A673 (cell line): ENCODE measurements at places on chromosomes 4 and X. TPM values are rescaled to one million over a fixed set of nuclear protein-coding genes. Genes with fewer than 3 reads are reported as not detected.

DNA sequence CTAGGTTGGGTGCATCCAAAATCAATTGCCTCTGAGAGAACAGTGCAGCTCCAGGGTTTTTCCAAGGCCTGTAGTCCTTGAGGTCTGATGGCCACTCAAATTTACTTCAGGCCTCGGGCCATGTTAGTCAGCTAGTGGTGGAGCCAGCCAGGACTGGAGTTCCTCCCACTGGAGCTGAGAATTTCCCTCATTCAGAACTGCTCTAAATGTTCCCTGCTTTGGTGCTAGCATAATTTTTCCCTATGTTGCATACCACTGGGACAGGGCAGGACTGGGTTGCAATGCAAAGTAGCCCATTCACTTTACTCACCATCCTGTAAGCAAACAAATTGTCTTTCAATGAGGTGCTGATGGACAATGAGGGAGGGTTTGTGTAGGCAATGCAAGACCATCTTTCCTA is 146.0 kb upstream of the ZXDB start:
- no peak overlapping the region for H3K27ac ChIP-seq
- H3K36me3 ChIP-seq, result no peaks in the 10 kb centered on the region
- no peaks in the 10 kb centered on the region for H3K4me1 ChIP-seq
- no peaks in the 10 kb centered on the region for H3K27me3 ChIP-seq
- H3K4me3 ChIP-seq, result no peak overlapping the region

MAGEB16 gene
- total RNA-seq, result not detected in 2 replicates

- no peak overlapping the region for H3K27ac ChIP-seq
- no peak for DNase-seq
- H3K4me1 ChIP-seq, result no peaks in the 10 kb centered on the region
- H3K4me3 ChIP-seq, result no peak overlapping the region
- H3K27me3 ChIP-seq, result no peaks in the 10 kb centered on the region
- H3K36me3 ChIP-seq, result no peaks in the 10 kb centered on the region
Measured at GRCh38 chr4:124095621-124096020, 616.9 kb downstream of the ANKRD50 start.

EFHC2 gene
- 0.11 and 0.26 TPM in 2 replicates for total RNA-seq

DNA sequence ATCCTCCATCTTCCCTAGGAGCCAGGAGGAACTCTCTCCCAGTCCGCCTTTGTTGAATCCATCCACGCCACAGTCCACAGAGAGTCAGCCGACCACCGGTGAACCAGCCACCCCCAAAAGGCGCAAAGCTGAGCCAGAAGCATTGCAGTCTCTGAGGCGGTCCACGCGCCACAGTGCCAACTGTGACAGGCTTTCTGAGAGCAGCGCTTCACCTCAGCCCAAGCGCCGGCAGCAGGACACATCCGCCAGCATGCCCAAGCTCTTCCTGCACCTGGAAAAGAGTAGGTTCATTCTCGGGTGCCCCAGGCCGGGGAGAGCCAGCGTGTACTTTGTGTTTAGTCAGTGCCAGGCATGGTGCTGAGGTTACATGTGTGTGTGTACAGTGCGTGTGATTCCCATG is 7.4 kb downstream of the MSL3 start:
- H3K4me3 ChIP-seq, result no peak overlapping the region
- no peaks in the 10 kb centered on the region for H3K4me1 ChIP-seq
- no peaks in the 10 kb centered on the region for H3K27me3 ChIP-seq
- H3K27ac ChIP-seq, result no peak overlapping the region

DNA sequence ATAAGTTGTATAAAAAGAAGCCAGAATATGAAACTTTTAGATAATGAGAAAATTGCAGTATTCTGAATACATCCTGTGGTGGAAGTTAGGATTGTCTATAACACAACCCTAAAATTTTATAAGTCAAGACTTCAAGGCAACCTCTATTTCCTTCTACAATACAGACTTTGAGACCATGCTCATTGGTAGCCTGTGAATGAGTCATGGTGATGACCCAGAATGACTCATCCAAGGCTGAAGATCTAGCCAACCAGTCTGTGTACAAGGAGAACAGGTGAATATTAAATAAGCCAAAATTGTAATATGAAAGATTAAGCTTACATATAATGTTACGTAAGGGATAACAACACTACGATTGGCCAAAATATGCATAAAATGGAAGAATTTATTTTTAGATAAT is 475.9 kb upstream of the GALNT7 start:
- no peaks in the 10 kb centered on the region for H3K36me3 ChIP-seq
- H3K4me3 ChIP-seq, result no peak overlapping the region
- no peak for DNase-seq
- no peaks in the 10 kb centered on the region for H3K27me3 ChIP-seq

DNA sequence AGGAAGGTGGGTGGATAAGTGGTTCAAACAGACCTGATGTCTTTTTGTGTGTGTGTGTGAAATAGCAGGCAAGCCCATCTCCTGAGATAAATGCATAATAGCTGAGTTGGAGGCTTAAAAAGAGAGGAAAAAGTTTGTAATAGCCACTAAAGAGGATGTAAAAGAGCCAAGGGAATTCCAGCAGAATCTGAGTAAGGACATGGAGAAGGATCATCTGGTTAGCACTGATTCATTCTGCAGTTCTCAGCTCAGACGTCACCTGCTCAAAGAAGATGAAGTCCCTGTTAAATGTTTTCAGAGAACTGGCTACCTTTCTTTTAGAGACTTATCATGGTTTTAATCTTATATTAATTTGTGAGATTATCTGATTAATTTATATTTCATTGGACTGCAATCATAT is 21.0 kb upstream of the IL13RA2 start:
- no peaks in the 10 kb centered on the region for H3K4me1 ChIP-seq
- no peak overlapping the region for H3K4me3 ChIP-seq
- no peak overlapping the region for H3K27ac ChIP-seq
- no peak for DNase-seq
- H3K27me3 ChIP-seq, result peaks cover 4% of the 10 kb centered on the region

- H3K27ac ChIP-seq, result no peak overlapping the region
- H3K36me3 ChIP-seq, result no peaks in the 10 kb centered on the region
- no peak overlapping the region for H3K4me3 ChIP-seq
- H3K4me1 ChIP-seq, result no peaks in the 10 kb centered on the region
Measured at GRCh38 chr4:78566834-78567499, 15.4 kb downstream of the ANXA3 start.

MSX1 gene
- total RNA-seq, result 4.7 and 6.1 TPM in 2 replicates

GRCh38 chrX:109886122-109886761 is 116.7 kb upstream of the TMEM164 start:
- no peaks in the 10 kb centered on the region for H3K36me3 ChIP-seq
- DNase-seq, result peak; percentile 56
- no peaks in the 10 kb centered on the region for H3K4me1 ChIP-seq
- no peak overlapping the region for H3K4me3 ChIP-seq
- no peak overlapping the region for H3K27ac ChIP-seq
- no peaks in the 10 kb centered on the region for H3K27me3 ChIP-seq

SLC25A53 gene
- 3.4 and 3.6 TPM in 2 replicates for total RNA-seq

CXCL6 gene
- total RNA-seq, result 0.28 and 0.56 TPM in 2 replicates

DCAF4L1 gene
- total RNA-seq, result 0.26 and 0.41 TPM in 2 replicates

GRCh38 chr4:184011826-184012380 is 106.8 kb downstream of the STOX2 start:
- no peaks in the 10 kb centered on the region for H3K27me3 ChIP-seq
- no peak overlapping the region for H3K4me3 ChIP-seq
- no peaks in the 10 kb centered on the region for H3K4me1 ChIP-seq
- DNase-seq, result no peak
- no peaks in the 10 kb centered on the region for H3K36me3 ChIP-seq
- no peak overlapping the region for H3K27ac ChIP-seq

NEXMIF gene
- 0.28 and 0.31 TPM in 2 replicates for total RNA-seq

GPR143 gene
- total RNA-seq, result 0.50 and 1.2 TPM in 2 replicates

GRCh38 chrX:10564484-10564883 is 55.9 kb downstream of the MID1 start:
- DNase-seq, result no peak
- H3K36me3 ChIP-seq, result no peaks in the 10 kb centered on the region
- no peaks in the 10 kb centered on the region for H3K4me1 ChIP-seq

- H3K36me3 ChIP-seq, result no peaks in the 10 kb centered on the region
- no peaks in the 10 kb centered on the region for H3K27me3 ChIP-seq
- peak; percentile 70 for DNase-seq
Measured at GRCh38 chr4:158193171-158193749, 17.0 kb upstream of the TMEM144 start.

VBP1 gene
- total RNA-seq, result 100 and 119 TPM in 2 replicates

- no peak for DNase-seq
- peaks cover 36% of the 10 kb centered on the region for H3K4me1 ChIP-seq
- H3K4me3 ChIP-seq, result no peak overlapping the region
Measured at GRCh38 chr4:149136951-149137620, 678.6 kb downstream of the IQCM start.

DNA sequence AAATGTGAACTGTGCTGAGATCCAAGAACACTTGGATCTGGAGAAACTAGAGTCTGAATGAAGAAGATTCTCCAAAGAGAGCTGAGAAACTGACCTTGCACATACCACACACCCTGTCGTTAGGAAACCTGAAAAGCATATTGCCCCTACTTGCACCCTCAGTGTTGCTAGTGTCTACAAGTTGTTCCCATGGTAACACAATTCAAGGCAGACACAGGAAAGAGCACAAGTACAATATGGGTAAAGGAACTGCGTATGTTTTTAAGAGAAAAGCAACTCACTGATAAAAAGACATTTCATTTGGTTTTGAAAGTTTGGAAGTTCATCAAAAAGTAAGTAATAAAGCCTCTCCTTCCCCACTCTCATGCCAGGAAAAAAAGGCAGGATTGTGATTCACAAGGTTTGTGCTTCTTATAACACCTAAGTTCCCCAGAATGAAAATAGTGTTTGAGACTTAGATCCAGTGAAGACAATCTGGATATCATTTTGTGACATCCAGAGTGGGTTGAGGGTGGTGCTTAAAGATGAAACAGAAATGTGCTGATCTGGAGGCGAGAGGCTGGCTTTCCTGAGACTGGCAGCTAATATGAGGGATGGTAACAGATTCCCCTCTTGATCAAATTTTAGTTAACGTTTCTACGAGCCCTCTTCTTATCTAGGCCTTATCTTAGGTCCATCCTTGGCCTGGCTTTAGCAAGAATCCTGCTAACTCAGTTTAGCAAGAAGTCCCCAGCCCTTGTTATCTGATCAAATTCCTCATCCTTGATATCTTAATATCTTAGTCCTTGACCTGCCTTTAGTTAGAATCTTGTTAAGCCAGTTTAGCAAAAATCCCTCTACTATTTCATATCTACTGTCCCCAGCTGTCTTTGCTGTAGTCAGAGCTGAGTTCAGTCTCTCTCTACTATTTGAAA is 42.3 kb downstream of the NIPAL1 start:
- DNase-seq, result no peak
- no peaks in the 10 kb centered on the region for H3K27me3 ChIP-seq
- no peaks in the 10 kb centered on the region for H3K36me3 ChIP-seq

- peaks cover 89% of the 10 kb centered on the region for H3K4me1 ChIP-seq
- DNase-seq, result peak; percentile 37
- H3K36me3 ChIP-seq, result no peaks in the 10 kb centered on the region
Measured at GRCh38 chr4:31069151-31069550, 349.0 kb downstream of the PCDH7 start.

MID1 gene
- 5.6 and 7.0 TPM in 2 replicates for total RNA-seq

- no peak overlapping the region for H3K4me3 ChIP-seq
- DNase-seq, result no peak
- H3K36me3 ChIP-seq, result no peaks in the 10 kb centered on the region
- H3K27ac ChIP-seq, result no peak overlapping the region
Measured at GRCh38 chr4:79856196-79856595, 216.8 kb downstream of the ANTXR2 start.

GRCh38 chrX:40542972-40543371 is 37.8 kb upstream of the ATP6AP2 start:
- DNase-seq, result no peak
- H3K4me3 ChIP-seq, result no peak overlapping the region
- H3K36me3 ChIP-seq, result no peaks in the 10 kb centered on the region
- no peaks in the 10 kb centered on the region for H3K27me3 ChIP-seq

GRCh38 chrX:11329021-11329420 is 35.8 kb downstream of the AMELX start:
- no peak overlapping the region for H3K4me3 ChIP-seq
- DNase-seq, result no peak
- H3K36me3 ChIP-seq, result no peaks in the 10 kb centered on the region
- H3K27ac ChIP-seq, result no peak overlapping the region
- H3K27me3 ChIP-seq, result no peaks in the 10 kb centered on the region
- H3K4me1 ChIP-seq, result no peaks in the 10 kb centered on the region

GRCh38 chrX:13216139-13216538 is 103.7 kb downstream of the ATXN3L start:
- no peaks in the 10 kb centered on the region for H3K4me1 ChIP-seq
- no peak overlapping the region for H3K27ac ChIP-seq
- DNase-seq, result no peak
- H3K36me3 ChIP-seq, result no peaks in the 10 kb centered on the region
- H3K4me3 ChIP-seq, result no peak overlapping the region

SLC25A5 gene
- total RNA-seq, result 360 and 368 TPM in 2 replicates
